ENCODE measurements at places on chromosomes 2 and 18.

DNA sequence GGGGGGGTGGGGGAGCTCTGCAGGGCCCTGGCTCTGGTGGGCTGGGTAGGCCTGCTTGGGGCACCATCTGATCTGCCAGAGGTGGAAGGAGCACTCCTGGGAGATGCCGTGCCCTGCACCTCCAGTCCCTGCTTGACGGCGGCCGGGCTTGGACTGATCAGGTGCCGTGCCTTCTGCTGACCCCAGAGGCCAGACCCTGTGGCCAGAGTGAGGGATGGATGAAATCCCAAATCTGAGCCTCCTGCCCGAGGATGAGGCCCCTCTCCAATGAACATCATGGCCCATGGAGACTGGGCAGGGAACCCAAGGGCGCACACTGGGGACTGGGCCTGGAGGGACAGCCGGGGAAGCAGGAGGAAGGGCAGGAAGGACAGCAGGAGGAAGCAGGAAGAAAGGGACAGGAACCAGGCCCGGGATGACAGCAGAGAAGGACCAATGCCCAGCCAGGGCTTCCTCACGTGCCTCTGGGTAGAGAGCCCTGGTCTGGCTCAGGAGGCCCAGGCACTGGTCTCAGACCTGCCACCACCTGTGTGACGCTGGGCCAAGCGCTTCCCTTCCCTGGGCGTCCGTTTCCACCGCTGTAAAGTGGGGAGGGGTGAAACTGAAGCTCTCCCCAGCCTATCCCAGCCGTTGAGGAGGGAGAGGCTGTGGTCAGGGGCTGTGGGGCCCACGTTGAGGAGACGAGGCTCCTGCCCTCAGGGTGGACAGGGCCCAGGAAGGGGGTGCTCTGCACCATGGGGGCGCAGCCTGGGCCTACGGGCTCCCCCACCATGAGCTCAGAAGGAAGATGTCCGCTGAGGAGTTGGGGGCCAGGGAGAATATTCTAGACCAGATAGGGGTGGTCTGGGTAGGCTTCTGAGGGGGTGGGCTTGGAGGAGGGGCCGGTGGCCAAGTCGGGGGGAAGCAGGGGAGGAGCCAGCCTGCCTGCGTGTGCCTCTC lies 1.0 kb upstream of the GPR35 start:
- H3K36me3 ChIP-seq, result no peaks in the 10 kb centered on the region
- DNase-seq, result no peak
- no peak overlapping the region for H3K27ac ChIP-seq

DNA sequence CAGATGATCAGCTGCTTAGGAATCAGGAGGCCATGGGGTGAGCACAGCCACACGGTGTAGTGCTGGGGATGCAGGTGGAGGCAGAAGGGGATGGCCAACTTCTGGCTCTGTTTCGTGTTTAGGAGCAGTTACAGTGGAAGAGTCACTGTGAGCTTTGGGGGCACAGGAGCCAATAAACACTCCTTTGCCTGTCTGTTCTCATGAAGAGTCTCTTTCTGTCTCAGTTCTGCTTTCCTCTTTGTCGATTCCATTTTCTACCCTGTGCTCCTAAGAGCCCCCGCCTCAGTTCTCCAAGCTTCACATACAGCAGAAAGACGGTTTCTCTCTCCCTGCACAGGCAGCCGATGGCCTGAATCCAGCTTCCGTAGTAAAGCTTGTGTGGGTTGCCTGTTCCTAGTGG lies 21.0 kb upstream of the RRM2 start:
- no peak overlapping the region for H3K27ac ChIP-seq
- H3K4me1 ChIP-seq, result no peaks in the 10 kb centered on the region
- H3K4me3 ChIP-seq, result no peak overlapping the region
- DNase-seq, result no peak
- no peaks in the 10 kb centered on the region for H3K36me3 ChIP-seq

- no peak overlapping the region for H3K4me3 ChIP-seq
- no peak for DNase-seq
- no peaks in the 10 kb centered on the region for H3K27me3 ChIP-seq
Observed at GRCh38 chr18:56460581-56460980, 177.8 kb downstream of the TXNL1 start.

DNA sequence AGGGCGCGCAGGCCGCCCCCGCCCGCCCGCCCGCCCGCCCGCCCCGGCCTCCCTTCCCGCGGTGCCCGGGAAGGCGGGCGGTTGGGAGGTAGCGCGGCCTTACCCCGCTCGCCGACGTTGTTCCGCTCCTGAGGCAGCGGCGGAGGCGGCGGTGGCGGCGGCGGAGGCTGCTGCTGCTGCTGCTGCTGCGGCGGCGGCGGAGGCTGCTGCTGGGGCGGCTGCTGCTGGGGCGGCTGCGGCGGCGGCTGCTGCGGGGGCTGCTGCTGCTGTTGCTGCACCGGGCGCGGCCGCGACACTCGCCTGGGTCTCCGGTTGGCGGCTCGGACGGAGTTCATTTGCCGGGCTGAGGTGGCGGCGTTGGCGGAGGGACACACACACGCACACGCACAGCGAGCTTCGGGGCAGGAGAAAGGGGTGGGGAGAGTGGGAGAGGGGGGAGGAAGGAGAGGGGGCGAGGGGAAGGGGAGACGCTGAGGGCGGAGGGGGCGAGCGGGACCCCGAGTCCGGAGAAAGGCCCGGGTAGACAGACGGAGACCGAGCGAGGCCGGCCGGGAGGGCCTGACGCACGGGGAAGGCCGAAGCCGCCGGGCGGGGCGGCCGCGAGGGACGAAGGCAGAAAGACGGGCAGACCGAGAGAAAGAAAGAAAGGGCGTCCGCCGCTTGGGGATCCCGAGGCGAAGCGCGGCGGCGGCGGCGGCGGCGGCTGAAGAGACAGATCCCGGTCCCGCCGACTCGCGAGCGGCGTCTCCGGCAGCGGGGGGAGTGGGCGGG lies 727 bp downstream of the FBXO11 start:
- no peaks in the 10 kb centered on the region for H3K27me3 ChIP-seq
- no peak for DNase-seq
- no peaks in the 10 kb centered on the region for H3K36me3 ChIP-seq
- peak overlapping the region; percentile 87 for H3K4me3 ChIP-seq
- peak overlapping the region; percentile 99 for H3K27ac ChIP-seq

GRCh38 chr2:74334931-74335333 lies 8.3 kb downstream of the SLC4A5 start:
- peak; percentile 63 for DNase-seq
- no peaks in the 10 kb centered on the region for H3K4me1 ChIP-seq
- no peak overlapping the region for H3K4me3 ChIP-seq
- H3K27ac ChIP-seq, result no peak overlapping the region
- no peaks in the 10 kb centered on the region for H3K27me3 ChIP-seq

- H3K4me1 ChIP-seq, result no peaks in the 10 kb centered on the region
- no peaks in the 10 kb centered on the region for H3K27me3 ChIP-seq
- no peaks in the 10 kb centered on the region for H3K36me3 ChIP-seq
- no peak overlapping the region for H3K4me3 ChIP-seq
- DNase-seq, result no peak
- H3K27ac ChIP-seq, result no peak overlapping the region
Observed at GRCh38 chr2:221551864-221552263, 20.2 kb downstream of the EPHA4 start.
